ENCODE measurements at places on chromosomes 12 and 14. TPM values are rescaled to one million over a fixed set of nuclear protein-coding genes. Genes with fewer than 3 reads are reported as not detected.

- no peak for DNase-seq
These were observed 955.1 kb upstream of the TMEM132C start for GRCh38 chr12:127311720-127312364.

DNA sequence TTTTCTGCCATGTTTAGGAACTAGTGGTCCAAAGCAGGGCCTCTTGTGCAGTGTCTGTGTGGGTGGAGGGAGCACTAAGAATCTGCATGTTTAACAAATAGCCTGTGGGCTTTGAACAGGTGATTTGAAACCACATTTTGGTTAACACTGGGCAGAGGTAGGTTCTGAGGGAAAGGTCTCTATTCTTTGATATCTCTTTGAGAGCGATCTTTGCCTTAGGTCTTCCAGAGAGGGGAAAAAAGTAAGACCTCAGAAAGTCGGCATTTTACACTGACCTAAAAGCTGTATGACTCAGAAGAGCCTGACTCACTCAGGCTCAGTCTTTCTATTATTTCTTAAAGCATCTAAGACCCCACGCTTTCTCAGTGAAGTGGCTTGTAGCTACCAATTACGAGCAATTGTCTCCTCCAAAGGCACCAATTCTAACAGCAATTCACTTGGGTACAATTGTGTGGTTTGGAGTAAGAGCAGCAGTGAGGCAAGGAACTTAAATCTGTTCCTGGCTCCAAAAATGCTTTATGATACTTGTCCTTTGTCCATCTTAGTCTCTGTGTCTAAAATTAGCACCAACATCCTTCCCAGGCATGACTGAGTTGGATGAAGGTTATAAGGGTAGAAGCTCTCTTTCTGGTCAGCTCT, 8.8 kb downstream of the EIF2B2 start:
- DNase-seq: no peak

- peak; percentile 33 for DNase-seq
These were observed 281.6 kb upstream of the NPAS3 start for GRCh38 chr14:32657081-32657480.

- peak; percentile 62 for DNase-seq
These were observed 21.0 kb downstream of the SLC25A29 start for GRCh38 chr14:100285021-100285912.

GRCh38 chr12:116455540-116456329, 103.4 kb upstream of the MAP1LC3B2 start:
- DNase-seq: peak; percentile 66

GRCh38 chr12:69984241-69984640, 159.2 kb downstream of the MYRFL start:
- DNase-seq: no peak

DNA sequence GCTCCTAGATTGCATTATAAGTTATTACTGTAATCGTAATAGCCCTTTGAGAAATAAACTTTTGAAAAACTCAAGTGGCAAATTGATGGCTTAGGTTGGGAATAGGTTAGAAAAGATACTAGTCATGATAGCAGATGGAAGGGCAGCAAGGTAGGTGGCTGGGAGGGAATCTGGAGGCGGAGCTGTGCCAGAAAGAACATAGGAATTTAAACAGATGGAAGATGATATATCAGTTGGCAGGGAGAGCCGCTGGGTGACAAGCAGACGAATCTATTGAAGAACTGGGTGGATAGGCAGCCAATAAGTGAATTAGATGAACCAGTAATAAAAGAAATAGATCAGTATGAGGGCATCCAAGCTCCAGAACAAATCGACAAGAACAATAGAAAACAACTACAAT, 142.1 kb downstream of the CNTN1 start:
- DNase-seq: no peak

- no peak for DNase-seq
These were observed 23.4 kb upstream of the NR2C1 start for GRCh38 chr12:95096852-95097251.

CLEC14A gene
- total RNA-seq: 7.7 TPM

PSMB11 gene
- total RNA-seq: not detected

NELL2 gene
- 6.1 TPM for total RNA-seq

NID2 gene
- 24.9 TPM for total RNA-seq

BCAT1 gene
- total RNA-seq: 6.0 TPM

NANOG gene
- total RNA-seq: 0.09 TPM

LRRK2 gene
- 3.6 TPM for total RNA-seq

CCDC196 gene
- 1.2 TPM for total RNA-seq

KIF26A gene
- total RNA-seq: 5.7 TPM

Measured in left colon (tissue), 2 donors.